ENCODE measurements at places on chromosomes 16 and 17.

GRCh38 chr17:81612172-81612970 is 24.5 kb downstream of the NPLOC4 start:
- DNase-seq = no peak

- no peak for DNase-seq
These were observed 7.9 kb downstream of the QPRT start for GRCh38 chr16:29686740-29687332.

DNA sequence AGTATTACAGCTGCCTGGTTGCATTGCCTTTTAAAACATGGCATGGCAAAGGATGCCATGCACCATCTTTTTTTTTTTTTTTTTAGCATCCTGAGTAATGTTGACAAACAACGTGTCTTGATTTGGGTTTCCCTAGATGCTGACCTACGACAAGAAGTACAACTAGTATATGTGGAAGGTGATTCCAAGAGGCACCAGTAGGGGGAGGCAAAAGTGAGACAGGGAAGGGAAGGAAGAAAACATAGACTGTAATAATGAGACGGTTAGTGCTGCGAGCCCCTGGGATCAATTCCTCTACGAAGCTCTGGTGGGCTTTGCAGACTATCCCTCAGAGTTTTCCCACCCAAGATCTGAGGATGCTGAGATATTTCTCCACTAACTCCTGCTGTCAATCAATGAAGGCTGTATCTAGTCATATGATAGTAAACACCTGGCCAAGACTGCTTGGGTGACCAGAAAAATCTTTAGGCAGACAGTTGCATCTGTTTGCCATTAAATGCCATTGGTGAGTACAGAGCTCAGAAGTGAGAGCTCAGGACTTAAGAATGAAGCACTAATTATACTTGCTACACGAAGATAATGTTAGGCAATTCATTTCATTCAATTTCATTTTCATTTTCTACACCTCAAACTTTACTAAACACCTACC is 458.6 kb upstream of the GOT2 start:
- DNase-seq = no peak

DNA sequence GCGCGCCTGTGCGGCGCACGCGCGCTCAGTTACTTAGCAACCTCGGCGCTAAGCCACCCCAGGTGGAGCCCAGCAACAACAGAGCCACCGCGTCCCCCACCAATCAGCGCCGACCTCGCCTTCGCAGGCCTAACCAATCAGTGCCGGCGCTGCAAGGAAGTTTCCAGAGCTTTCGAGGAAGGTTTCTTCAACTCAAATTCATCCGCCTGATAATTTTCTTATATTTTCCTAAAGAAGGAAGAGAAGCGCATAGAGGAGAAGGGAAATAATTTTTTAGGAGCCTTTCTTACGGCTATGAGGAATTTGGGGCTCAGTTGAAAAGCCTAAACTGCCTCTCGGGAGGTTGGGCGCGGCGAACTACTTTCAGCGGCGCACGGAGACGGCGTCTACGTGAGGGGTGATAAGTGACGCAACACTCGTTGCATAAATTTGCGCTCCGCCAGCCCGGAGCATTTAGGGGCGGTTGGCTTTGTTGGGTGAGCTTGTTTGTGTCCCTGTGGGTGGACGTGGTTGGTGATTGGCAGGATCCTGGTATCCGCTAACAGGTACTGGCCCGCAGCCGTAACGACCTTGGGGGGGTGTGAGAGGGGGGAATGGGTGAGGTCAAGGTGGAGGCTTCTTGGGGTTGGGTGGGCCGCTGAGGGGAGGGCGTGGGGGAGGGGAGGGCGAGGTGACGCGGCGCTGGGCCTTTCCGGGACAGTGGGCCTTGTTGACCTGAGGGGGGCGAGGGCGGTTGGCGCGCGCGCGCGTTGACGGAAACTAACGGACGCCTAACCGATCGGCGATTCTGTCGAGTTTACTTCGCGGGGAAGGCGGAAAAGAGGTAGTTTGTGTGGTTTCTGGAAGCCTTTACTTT is at the start of gene UBB:
TSS of gene UBB (plus strand) at position 452 of the 856 bp plus-strand sequence. CDS start 817 bp downstream, outside the sequence.
- DNase-seq = peak; percentile 87

DNA sequence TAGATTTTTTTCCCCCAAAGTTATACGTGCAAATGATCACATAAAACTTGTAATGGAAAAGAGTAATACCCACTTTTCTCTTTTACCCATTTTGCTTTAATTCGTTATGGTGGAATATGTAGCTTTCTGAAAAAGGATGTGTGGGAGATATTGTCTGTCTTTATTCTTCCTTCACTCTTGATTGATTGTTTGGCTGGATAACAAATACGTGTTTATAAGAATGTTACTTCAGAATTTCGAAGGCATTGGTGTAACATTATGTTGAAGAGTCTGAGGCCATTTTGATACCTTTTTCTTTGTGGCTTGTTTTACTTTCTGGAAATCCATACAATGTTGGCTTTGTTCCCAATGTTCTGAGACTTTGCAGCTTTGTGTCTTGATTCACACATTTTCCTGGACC is 71.4 kb downstream of the BCAS3 start:
- DNase-seq = no peak

DNA sequence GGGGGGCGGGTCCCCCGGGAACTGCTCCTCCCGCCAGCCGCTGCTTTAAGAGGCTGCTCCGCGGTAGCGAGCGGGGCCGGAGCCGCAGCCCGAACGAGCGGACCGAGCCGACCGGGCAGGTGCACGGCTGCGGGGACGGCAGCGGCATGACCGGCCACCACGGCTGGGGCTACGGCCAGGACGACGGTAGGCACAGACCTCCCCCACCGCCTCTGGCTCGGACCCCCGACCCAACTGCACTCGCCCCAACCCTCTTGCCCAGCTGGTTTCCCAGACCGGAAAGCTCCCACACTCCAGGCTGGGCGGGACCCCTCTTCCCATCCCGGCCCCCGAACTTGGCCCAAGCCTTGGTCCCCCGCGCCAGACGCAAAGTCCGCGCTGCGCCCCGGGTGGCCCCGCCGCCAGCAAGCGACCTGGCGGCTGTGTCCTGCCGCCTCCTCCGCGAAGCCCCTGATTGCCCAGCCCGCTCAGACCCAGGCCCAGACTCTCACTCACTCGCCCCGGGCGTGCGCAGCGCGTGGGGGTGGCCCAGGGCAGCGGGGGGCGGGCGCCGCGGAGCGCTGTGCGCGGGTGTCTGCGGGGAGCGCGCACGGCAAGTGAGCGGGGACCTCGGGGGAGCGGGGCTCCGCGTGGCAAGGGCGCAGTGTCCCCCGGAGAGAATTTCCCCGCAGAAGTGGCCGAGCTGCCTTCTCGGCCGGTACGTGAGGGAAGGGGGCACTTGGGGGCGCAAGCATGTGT is at the start of gene CA7:
TSS of gene CA7 (plus strand) at position 73 of the 738 bp plus-strand sequence. CDS start at position 147, 74 bp downstream.
- no peak for DNase-seq

Measured in activated T-cell treated with anti-CD3 and anti-CD28 coated beads for 4 hours (primary cell).